ENCODE measurements at places on chromosomes 11 and 22.

DNA sequence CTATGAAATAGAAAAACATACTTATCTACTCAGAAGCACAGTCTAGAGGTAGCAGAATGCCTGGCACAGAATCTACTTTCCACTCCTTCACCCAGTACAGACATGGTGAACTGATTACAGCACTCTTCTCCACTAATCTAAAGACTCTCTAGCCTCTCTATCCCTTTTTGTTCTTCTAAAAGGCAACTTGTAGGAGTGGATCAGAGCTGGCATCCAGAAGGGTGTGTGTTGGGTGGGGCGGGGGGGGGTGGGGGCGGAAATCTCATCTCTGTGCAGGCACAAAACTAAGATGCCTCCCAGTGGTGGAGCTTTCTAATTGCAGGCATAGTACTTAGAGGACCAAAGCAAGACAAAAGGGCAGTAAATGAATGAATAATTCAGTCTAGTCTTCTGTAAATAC is 11.5 kb upstream of the EMID1 start:
- no peak for DNase-seq

GRCh38 chr22:38026130-38027111 is 30.8 kb upstream of the PICK1 start:
- DNase-seq, result no peak

- DNase-seq, result no peak
Observed at GRCh38 chr11:33682446-33682845, 18.2 kb downstream of the C11orf91 start.

DNA sequence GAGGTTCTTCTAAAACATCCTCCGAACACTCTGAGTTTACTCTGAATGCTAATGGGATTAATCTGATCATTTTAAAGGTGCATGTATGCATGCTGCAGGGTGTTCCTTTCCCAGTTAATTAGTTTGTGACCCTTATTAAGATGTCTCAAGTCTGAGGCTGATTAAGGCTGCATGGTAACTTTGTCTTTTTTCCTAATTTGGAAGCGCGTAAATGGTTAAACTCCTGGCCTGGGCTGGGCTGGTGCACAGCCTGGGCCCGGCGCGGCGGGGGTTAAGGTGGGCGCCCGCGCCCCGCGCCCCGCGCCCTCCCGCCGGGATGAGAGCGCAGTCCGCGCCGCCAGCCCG is 539.7 kb downstream of the NTM start:
- DNase-seq, result no peak

GRCh38 chr11:10862446-10862845 is 4.6 kb upstream of the ZBED5 start:
- DNase-seq, result no peak

DNA sequence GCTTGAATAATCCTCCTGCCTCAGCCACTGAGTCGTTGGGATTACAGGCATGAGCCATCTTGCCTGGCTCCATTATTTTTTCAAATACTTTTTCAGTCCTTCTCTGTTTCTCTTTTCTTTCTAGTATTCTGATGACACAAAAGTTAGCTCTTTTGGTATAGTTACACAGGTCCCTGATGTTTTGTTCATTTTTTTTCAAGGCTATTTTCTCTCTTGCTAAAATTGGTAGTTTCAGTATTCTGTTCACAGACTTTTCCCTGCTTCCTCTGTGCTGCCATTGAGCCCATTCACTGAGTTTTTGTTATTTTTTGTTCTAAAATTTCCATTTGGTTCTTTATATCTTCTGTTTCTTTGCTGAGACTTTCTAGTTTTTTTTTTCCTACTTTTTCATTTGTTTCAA is 166.5 kb downstream of the UVRAG start:
- DNase-seq, result no peak

DNA sequence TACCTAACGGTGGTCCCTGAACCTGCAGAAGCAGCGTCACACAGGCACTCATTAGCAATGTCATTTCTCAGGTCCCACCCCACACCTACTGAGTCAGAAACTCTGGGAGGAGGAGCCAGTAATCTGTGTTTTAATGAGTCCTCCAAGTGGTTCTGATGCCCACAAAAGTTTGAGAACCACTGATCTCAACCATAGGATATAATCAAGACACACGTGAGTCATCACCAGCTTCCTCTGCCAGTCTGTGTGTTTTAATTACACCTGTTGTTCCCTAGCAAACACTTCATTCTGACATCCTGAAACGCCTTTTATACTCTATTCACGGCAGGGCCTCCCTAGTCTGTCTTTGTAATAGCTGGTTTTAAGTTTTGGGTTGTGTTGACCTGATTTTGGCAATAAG is 5.8 kb downstream of the TECTA start:
- DNase-seq, result no peak

GRCh38 chr22:44944883-44945601 is 64.8 kb downstream of the PHF21B start:
- no peak for DNase-seq

DNA sequence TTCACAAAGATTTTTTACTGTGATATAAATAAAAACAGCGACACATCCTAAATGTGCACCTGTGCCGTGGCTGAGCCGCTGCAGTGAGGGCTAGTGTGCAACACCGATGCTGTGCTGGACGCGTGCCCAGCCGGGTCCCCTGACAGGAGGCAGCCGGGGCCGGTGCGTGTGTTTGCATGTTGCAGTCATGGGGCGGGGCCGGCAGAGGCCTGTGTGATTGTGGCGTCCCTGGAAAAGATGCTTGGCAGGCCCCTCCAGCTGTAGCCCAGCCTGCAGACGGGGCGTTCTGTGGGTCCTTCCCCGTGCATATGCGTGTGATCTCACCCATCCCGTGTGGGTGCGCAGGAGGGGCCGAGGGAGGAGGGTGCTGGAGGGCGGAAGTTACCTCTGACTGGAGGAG is 30.6 kb downstream of the MUC6 start:
- no peak for DNase-seq

DNA sequence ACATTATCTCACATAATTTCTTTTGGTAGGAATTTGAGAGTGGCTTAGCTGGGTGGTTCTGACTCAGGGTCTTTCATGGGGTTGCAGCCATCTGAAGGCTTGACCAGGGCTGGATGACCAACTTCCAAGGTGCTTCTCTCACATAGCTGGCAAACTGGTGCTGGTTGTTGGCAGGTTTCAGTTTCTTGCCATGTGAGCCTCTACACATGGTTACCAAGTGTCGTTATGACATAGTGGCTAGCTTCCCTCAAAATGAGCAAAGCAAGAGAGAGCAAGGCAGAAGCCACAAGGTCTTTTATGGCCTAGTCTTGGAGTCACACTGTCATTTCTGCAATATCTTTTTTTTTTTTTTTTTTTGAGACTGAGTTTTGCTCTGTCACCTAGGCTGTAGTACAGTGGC is 4.2 kb upstream of the TFIP11 start:
- no peak for DNase-seq
